ENCODE measurements at places on chromosomes 3 and 15.

DNA sequence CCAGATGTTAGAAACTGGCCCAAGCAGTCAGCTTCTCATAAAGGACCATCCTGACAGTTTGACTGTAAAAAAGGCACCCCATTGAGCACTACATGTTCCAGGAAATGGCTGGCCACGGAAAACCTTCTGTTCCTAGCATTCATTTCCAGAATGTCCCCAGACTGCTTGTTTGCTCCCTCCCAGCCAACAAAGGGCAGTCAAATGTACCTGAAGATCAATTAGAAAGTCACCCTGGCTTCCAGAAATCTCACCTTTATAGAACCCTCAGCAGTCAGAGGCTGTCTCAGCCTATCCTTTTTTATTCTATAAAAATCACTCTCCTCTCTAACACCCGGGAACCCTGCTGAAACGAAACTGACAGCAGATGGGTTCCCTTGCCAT is 784 bp upstream of the SAMMSON start:
- DNase-seq, result no peak

- DNase-seq, result no peak
These were observed 571 bp downstream of the ACAD9 start for GRCh38 chr3:128879991-128880390.

DNA sequence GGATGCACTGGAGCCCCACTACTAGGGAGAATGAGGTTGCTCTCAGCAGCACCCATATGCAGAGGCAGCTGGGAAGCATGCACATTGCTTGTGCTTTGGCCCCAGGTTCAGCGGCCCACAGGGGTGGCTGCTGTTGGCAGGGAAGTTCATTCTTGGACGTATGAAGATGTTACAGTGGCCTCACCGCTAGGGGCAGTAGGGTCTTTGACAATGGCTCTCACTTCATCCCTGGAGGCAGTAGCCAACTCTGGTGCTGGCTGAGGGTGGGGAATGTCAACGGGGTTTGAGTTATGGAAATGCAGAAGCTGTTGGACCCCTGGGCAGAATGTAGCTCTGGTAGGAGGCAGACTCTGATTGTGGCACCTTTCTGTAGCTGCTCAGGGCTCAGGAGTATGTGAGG is 279.9 kb downstream of the SCAPER start:
- DNase-seq, result no peak

GRCh38 chr3:177800561-177800960 is 603.3 kb upstream of the TBL1XR1 start:
- peak; percentile 59 for DNase-seq

DNA sequence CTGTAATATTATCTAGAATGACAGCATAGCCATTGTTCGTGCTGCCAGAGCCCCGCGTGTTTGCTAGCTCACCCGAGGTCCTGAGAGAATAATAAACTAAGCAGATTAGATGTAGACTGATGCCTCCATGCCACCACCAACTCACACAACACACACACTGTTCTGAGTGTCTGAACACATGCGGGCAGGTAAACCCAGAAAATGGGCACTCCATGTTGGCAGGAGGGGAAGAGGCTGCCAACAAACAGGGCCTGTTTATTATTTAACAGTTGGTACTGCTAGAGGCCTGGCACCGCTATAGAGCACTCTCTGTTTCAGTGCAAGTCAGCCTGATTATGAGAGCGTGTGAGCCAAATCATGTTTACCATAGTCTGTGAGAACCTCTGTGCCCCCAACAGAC is 299.0 kb downstream of the ZBTB20 start:
- no peak for DNase-seq

DNA sequence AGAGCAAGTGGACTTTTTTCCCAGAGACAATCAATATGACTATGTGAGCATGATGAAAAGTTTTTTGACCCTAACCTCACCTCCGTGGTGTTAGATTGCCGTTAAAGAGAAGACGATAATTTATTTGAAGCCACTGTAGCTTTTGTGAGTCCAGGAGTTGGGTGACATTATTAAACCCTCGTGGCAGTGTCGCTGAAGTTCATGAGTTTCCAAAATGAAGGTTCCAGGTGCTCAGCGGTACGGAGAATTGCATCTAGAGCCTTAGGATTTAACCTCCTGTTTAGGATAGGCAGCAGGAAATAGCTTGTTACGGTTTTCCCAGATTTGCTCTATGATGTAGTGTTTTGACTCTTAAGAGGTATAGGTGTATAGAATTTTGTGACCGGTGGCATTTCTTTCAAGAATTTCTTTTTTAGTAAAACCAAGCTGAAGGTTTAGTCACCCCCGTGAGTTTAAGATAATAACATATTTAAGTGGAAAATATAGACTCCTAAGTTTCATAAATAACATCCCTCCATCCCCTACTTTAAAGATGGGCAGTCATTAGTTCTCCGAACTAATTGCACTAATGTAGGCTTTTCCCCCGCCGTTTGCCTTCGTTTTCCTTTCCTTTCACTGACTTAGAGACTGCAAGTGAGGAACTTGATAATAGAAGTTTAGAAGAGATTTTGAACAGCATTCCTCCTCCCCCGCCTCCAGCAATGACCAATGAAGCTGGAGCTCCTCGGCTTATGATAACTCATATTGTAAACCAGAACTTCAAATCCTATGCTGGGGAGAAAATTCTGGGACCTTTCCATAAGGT is 2.0 kb downstream of the SMC4 start:
- DNase-seq, result peak; percentile 73

- peak; percentile 18 for DNase-seq
These were observed 454.0 kb upstream of the ARHGEF26 start for GRCh38 chr3:153666991-153667740.

- no peak for DNase-seq
These were observed 242.0 kb upstream of the GOLGA6L4 start for GRCh38 chr15:83993591-83993990.

DNA sequence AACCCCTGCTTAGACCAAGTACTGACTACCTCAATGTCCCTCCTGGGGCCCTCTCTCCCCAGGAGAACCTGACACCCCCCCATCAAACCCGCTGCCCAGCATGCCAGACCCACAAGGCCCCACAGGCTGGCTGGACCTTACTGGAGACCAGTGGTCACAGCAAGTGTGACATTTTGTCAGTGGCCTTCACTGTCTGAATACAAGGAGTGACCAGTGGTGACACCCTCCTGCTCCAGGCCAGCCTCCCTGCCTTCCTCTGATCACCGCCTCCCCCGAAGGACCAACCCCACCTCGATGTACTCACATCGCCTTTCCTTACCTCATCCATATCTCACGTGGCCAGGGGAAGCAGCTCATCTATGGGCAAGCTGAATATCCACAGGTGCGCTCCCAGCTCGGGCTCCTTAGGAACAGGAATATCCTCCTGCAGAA is 62.1 kb upstream of the HERC1 start:
- DNase-seq, result no peak

- no peak for DNase-seq
These were observed 131.3 kb downstream of the TMEM108 start for GRCh38 chr3:133169331-133170068.

GRCh38 chr3:45929042-45929679 is 14.1 kb upstream of the CXCR6 start:
- peak; percentile 39 for DNase-seq

DNA sequence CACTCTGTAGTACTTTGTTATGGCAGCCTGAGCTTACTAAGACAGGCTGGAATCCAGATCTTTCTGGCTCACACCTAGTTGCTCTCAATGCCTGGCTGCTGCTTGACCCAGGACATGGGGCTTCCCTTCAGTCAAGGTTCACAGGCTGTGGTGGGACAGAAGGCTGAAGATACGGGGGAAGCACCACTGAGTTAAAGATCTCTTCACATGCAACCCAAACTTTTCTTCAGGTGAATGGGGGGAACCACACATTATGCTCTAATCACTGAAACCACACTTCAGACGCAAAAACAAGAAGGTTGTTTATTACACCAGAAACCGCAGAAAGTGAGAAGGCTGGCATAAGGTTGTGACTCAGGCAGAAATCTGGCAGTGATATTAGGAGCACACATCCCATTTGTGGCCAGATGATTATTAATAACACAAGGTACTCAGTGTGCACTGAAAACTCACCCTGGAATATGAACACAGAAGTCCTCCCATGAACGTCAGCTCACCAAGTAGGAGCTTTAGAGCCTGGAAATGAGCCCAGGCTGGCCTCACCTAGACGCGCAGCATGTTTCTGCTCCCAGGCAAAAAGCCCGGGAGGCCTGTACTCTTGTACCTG is 230.5 kb upstream of the CHRNA7 start:
- DNase-seq, result no peak

- DNase-seq, result no peak
These were observed 45.2 kb upstream of the POLG start for GRCh38 chr15:89379818-89380217.

- DNase-seq, result peak; percentile 35
These were observed 55.6 kb downstream of the LHFPL4 start for GRCh38 chr3:9497821-9498565.

DNA sequence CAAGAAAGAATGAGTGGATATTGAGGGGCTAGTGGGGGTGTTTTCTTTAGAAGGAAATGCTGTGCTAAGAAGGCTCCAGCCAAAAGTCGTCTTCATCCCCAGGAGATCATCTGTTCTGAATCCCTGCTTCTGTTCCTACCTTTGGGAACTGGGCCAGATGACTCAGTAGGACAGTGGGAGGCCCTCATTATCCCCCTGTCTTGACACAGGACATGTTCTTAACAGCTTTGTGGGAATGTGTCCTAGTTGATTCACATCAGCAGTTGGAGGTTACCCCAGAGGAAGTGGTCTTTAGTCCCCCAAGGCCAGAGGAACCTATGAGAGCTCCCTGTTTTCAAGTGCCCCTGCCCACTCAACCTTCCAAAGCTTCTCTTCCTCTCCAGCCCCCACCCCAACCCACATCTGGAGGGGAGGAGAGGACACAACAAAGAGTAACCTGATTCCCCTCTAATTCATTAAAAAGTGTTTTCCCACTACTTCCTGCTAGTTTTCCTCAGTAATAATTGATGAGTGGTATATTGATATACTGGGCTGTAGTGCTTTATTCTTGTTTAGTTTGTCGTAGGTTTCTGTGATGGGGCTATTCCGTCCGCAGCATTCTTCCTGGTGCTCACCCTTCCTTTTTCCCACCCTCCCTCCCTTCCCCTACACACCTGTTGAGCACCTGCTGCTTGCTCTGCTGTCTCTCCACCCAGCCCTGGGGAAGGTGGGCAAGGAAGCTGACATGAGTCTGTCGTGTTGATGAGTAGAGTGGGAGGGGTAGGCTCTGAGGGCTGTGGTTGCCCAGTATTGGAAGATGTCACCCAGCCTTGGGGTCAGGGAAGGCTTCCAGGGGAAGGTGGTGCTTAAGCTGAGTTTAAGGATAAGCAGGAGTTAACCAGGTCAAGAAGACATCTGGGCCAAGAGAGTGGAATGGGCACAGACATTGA is 9.3 kb downstream of the PXYLP1 start:
- peak; percentile 59 for DNase-seq

DNA sequence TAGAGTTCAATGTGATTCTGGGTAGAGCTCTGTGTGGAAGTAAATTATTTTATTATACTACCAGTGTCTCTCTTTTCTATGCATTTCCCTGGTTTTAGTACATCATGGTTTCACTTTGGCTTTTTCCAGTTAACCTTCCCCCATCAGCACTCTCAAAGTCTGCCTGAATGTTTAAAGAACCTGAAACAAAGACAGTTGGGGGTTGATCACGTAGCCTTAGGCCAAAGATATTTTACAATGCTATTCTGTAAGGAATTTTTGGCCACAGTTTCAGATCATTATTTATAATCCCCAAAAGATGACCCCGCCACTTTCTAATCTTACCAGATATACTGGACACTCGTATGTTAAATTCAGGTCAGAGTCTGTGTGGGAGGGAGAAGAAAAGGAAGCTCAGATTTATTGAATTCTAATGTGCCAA is 156.3 kb upstream of the TMC3 start:
- no peak for DNase-seq

GRCh38 chr3:152790651-152791387 is 44.1 kb upstream of the P2RY1 start:
- DNase-seq, result no peak

- DNase-seq, result no peak
These were observed 36.1 kb downstream of the TRAK1 start for GRCh38 chr3:42127226-42127625.

DNA sequence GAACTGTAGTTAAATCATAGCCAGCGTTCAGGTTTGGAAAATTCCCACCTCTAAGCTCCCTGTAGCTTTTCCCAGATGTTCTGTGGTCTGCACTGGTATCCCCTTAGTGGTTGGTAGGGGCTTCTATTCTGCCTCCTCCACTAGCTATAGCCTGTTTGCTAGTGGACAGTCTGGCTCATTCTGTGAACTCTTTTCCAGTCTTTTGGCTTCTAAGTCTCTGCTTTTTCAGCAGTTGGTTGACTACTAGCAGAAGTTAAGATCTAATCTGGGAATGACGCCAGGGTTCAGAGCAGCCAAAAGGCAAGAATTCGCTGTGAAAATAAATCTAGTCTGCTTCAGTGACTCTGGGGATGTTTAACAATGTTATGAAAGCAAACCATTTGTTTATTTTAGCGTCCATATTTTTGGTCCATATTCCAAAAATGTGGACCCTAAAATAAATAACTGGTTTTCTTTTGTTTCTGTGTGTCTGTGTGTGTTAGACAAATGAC is 73.7 kb upstream of the WDR72 start:
- DNase-seq, result no peak

GRCh38 chr3:184058029-184058428 is 5.2 kb downstream of the HTR3C start:
- DNase-seq, result peak; percentile 73

- no peak for DNase-seq
These were observed 43.8 kb upstream of the CMTM8 start for GRCh38 chr3:32194653-32195052.

- peak; percentile 16 for DNase-seq
These were observed 500 bp downstream of the PARP6 start for GRCh38 chr15:72271895-72272212.

DNA sequence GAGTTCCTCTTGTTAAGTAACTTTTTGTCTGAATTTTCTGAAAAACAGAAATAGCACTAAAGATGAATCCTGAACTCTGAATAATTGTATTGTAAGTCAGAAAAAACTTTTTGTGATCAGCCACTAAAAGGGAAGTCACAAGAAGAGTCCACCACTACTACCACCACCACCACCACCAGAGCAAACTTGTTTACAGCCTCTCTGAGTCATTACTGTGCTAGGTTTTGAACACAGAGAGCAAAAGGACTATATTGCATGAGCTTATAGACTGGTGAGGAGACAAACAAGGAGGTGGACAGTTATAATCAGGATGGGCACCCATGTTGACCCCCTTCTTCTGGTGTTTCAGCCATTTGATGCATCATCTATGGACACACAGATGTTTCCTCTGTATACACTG is 141.7 kb downstream of the IL5RA start:
- DNase-seq, result no peak

GRCh38 chr3:174285242-174285864 is 573.8 kb upstream of the NAALADL2 start:
- DNase-seq, result no peak

- DNase-seq, result no peak
These were observed 179.4 kb upstream of the LRRN1 start for GRCh38 chr3:3619815-3620214.

GRCh38 chr3:12773710-12774086 is 14.6 kb upstream of the TMEM40 start:
- DNase-seq, result no peak
